ENCODE measurements at places on chromosomes 2 and 18.

GRCh38 chr2:195648787-195649186 is 8.2 kb upstream of the SLC39A10 start:
- no peak for DNase-seq

DNA sequence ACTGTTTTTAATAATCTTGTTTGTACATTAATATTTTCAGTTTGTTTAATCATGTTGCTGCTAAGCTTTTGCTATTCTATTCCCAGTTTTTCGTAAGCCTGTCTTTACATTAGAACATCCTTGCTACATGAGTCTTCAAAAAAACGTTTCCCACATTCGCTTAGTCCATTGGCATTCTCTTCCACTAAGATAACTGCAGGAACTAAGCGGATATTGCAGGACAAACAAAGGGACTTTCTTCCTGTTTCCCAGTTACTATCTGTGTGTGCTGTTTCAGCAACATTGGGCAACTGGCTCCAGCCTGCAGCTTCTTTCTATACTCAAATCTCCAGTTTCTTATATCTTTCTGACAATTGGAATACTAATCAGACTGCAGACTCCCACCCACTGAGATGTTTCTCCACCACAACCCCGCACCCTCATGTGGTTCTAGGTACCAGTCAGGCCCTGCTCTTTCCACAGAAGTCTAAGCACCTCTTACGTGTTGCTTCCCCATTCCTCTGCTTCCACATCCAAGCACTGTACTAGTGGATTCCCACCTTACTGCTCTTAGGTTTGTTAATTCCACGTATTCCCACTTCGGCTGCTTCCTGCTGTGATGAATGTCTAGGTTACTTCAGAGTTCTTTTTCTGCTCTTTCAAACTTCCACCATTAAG is 420.3 kb downstream of the LRRTM4 start:
- DNase-seq, result no peak

GRCh38 chr2:238561230-238561629 is 134.5 kb downstream of the ASB1 start:
- DNase-seq, result no peak

DNA sequence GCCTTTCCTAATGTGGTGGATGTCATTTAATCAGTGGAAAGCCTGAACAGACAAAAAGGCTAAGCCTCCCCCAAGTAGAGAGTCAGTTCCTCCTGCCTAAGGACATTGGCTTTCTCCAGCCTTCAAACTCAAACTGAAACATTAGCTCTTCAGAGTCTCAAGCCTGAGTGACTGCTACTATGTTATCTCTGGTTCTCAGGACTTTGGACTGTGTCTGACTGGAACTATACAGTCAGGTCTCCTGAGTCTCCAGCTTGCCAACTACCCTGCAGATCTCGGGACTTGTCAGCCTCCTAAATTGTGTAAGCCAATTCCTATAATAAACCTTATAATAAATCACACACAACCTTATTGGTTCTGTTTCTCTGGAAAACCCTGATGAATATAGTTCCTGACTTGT is 12.6 kb downstream of the HYCC2 start:
- DNase-seq, result no peak

- DNase-seq, result no peak
Observed at GRCh38 chr18:28666216-28666615, 489.3 kb upstream of the CDH2 start.

DNA sequence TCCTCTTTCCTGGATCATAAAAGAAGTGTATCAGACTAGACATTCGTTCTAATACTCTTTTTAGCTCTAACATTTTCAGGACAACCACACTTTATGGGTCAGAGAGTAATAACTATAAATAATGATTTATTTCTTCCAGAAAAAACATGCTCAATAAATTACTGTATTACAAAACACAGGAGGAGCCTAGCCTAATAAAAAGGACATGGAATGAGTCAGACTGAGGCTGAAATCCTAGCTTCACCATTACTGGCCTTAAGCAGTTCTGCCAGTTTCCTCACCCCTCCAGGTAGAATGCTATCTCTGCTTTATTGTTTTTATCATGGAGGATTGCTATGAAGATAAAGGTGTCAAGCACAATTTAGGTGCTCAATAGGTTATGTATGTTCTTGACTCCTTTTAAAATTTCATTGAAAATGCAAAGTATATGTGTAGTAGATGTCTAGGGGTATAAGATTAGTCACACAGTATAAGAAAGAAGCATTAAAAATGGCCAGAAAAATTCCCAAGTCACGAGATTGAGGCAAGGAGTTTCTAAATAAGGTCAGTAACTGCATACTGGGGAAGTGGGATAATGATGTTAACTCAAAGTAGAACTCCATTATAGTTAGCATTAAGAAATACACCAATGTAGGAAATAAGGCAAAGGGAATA is 105.5 kb upstream of the NEUROD1 start:
- no peak for DNase-seq

GRCh38 chr2:223594831-223595230 is 7.3 kb downstream of the SCG2 start:
- DNase-seq, result no peak

GRCh38 chr2:118319271-118319684 is 231.0 kb downstream of the INSIG2 start:
- DNase-seq, result no peak

GRCh38 chr2:232043966-232044365 is 82.5 kb downstream of the DIS3L2 start:
- DNase-seq, result no peak

- DNase-seq, result no peak
Observed at GRCh38 chr2:52639692-52640091, 1127.9 kb upstream of the CHAC2 start.

DNA sequence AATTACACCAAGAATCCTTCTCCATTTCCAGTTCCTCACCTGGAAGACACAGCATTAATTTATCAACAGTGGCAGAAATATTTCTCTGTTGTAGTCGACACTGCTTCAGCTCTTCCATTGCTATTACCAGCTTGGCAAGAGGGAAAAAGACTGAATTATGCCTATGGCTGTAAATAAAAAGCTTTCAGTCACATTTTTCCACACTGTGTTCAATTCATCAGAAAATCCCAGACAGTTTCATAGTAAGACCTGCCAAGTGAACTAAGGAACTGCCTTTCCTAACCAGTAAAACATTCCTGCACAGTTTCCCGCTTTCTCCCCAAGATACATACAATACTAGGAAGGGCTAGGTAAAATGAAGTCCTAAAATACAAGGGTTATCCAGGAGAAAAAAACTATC is 94.7 kb downstream of the EXOC6B start:
- no peak for DNase-seq

DNA sequence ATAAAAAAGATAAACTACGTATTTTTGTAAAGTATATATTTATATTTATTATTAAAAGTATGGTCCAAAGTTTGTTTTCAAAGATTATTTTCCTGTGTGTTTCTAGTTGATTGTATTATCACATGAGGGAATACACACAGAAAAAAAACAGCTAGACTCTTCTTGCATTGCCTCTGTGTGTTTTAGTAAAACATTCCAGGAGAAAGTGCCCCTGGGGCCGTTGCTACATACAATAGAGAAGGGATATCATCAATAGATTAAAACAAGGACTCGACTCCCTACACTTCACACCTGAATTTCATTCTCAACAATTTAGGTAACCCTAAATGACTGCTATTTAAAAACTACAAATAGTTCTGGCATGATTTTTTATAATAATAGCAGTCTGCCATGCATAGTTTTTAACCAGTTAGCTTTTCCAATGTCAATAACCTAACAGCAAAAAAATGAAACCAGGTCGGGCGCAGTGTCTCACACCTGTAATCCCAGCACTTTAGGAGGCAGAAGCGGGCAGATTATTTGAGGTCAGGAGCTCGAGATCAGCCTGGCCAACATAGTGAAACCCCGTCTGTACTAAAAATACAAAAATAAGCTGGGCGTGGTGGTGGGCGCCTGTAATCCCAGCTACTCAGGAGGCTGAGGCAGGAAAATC is 171.3 kb downstream of the DNAH6 start:
- DNase-seq, result no peak

DNA sequence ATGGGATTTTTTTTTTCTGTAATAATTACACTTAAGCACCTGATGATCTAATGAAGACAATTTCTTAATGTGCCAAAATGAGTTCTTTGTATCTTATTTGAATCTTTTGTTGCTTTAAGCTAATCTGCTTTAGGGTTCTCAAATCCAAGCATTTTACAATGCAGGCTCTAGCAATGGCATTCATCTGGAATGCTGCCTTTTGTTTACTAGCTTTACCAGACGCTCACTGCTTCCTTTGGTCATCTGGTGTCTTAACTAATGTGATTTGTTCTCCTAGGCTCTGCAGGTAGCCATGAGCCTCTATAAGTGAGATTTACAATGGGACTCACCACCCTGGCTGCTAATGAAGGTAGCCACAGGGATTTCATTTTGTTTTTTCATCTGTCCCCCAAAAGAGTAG is 100.3 kb downstream of the GREB1L start:
- no peak for DNase-seq

- no peak for DNase-seq
Observed at GRCh38 chr2:215316336-215316735, 4.5 kb downstream of the ATIC start.

GRCh38 chr2:147913701-147914480 is 69.1 kb downstream of the ACVR2A start:
- DNase-seq, result peak; percentile 40

DNA sequence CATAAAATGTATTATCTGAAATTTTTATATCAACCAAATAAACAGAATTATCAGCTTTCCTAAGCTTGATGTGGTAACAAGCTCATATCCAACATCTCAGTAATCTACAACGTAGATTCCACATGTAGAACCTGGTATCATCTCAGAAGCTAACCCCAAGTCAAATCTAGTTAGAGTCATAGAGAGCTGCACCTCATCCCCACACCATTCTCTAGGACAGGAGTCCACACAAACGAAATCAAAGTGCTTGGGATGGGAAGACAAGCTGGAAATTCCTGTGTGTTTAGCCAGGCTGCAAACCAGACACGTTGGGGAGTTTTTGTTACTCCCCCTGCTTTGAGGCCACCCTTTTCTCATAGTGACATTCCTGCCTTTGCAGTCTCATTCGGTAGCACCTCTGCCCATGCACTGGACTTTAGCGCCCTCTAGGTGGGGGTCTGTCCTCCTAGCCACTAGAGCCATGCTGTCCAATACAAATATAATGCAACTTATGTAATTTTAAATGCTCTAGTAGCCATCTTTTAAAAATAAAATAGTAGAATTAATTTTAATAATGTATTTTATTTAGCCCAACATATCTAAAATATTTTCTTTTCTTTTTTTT is 28.1 kb upstream of the SATB2 start:
- peak; percentile 62 for DNase-seq

DNA sequence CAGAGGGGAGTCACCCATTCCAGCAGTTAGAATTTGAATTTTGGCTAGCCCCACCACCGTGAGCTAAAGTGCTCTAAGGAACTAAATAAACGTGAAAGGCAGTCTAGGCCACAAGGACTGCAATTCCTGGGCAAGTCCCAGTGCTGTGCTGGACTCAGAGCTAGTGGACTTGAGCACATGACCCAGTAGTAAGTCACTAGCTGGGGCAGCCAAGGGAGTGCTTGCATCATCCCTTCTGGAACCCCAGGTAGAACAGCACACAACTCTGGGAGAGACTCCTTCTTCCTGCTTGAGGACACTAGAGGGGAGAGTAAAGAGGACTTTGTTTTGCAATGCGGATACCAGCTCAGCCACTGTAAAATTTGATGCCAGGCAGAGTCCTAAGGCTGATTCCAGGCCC is 672.2 kb downstream of the CPS1 start:
- no peak for DNase-seq

DNA sequence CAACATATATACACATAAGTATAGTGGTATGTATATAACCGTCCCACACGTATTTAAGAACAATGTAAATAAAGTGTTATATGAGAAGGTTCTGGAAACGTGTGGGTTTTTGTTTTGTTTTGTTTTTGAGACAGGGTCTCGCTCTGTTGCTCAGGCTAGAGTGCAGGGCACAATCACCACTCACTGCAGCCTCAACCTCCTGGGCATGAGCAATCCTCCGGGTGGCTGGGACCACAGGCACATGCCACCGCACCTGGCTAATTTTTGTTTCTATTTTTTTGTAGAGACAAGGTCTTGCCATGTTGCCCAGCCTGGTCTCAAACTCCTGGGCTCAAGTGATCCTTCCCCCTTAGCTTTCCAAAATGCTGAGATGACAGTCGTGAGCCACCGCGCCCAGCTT is 6.2 kb downstream of the ADAM17 start:
- DNase-seq, result no peak

DNA sequence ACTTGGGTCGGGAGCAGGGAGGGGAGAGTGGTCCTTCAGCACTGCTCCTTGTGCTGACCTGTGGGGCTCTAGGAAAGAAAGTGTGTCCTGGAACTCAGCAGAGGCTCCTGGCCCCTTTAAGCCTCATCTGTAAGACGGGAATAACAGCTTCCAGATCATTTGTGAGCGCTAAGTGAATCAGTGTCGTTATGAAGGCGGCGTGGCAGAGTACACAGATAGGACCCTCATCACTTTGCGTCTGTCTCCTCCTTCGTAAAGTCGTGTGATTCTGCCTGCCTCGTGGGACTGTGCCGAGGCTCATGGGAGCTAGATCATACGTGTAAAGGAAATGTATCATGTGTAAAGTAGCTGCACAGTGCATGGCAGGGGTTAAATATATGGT is 18.6 kb downstream of the COLEC11 start:
- DNase-seq, result no peak

- no peak for DNase-seq
Observed at GRCh38 chr2:206937555-206937954, 1.8 kb upstream of the CPO start.

DNA sequence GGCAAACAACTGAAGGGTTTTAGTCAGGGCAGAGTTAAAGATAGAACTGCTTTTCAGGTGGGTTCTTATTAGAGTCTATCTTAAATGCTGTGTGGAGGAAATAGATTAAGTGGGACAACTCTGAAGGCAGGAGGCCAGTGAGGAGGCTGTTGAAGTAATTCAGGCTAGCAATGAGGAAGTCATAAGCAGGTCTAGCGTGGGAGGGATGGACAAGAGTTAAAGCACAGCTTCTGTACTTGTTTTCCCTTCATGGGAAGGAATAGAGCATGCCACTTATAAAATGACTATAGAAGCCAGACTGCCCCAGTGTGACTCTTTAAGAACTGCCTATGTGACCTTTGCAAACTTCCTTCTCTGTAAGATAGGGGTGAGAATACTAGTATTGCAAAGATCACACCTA is 202.0 kb upstream of the LRRTM1 start:
- DNase-seq, result no peak

- no peak for DNase-seq
Observed at GRCh38 chr2:179613701-179614100, 247.7 kb downstream of the ZNF385B start.

DNA sequence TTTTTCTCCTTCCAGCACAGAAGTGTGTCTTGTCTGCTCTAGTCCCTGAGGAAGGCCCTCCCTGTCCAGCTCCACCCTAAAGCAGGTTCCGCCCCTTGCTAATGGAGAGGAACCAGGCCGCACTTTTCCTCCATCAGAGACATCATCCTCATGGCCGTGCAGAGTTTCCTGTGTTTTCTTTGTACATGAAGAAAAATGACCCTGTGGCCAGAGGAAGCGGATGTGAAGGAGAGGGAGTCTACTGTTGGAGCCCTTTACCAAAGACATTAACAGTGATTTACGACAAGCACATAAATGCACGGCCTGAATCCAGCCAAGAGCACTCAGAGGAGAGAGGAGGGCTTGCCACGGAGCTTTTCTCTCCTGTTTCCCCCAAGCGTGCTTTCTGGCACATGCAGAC is 109.5 kb downstream of the RNF144A start:
- no peak for DNase-seq
